Stimulated activated CD8-positive, alpha-beta memory T cell treated with anti-CD3 and anti-CD28 coated beads, Interleukin-15, amount 100 ng/mL, for 48 hours (primary cell): ENCODE measurements at places on chromosomes 5 and 9.

DNA sequence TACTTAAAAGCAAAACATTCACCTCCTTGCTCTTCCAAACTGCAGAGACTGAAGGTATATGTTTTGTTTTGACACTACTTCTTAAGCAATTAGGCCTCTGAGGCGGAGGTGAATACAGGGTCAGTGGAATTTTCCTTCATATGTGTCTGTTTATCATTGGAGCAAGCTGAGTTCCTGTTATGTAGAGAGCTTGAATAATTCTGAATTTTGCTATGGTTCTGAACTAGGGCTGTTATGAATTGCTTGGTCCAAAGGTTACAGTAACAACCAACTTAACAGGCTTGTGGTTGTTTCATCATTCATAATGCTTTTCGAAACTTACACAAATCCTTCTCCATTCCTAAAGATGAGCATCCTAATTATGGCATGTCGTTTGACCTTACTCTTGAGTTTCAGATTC lies 444.6 kb upstream of the MEF2C start:
- no peak for DNase-seq

DNA sequence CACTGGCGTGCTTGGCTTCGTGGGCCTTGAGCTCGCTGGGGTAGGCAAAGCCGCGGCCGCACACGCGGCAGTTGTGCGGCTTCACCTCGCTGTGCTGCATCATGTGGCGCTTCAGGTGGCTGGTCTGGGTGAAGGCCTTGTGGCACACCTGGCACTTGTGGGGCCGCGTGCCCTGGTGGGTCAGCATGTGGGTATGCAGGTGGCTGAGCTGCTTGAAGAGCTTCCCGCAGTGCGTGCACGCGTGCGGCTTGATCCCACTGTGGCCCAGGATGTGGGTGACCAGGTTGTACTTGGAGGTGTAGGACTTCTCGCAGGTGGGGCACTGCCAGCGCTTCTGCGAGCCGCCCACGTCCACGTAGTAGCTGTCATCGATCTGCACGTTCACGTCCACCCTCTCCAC lies 46.8 kb downstream of the ZNF366 start:
- no peak for DNase-seq

DNA sequence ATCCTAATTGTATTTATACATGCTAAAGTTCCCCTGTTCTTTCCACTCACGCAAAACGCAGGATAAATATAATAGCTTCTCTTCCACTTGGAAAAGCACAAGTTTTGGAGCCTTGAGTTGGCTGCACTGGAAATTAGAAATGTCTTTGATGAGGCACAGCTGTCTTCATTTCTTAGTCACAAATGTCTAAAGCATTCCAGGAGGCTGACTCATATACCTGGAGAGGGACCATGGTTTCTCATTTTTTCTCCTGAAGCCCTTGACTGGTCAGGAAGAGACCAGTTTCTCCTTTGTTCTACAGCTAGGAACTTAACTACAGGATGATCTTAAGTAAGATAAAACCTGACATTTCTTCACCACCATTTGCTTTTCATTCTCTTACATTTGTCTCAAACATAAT lies 16.2 kb downstream of the MTX3 start:
- DNase-seq, result no peak

GRCh38 chr9:93937193-93937592 lies 18.0 kb downstream of the BARX1 start:
- no peak for DNase-seq
